ENCODE measurements at places on chromosomes 13 and 19.

DNA sequence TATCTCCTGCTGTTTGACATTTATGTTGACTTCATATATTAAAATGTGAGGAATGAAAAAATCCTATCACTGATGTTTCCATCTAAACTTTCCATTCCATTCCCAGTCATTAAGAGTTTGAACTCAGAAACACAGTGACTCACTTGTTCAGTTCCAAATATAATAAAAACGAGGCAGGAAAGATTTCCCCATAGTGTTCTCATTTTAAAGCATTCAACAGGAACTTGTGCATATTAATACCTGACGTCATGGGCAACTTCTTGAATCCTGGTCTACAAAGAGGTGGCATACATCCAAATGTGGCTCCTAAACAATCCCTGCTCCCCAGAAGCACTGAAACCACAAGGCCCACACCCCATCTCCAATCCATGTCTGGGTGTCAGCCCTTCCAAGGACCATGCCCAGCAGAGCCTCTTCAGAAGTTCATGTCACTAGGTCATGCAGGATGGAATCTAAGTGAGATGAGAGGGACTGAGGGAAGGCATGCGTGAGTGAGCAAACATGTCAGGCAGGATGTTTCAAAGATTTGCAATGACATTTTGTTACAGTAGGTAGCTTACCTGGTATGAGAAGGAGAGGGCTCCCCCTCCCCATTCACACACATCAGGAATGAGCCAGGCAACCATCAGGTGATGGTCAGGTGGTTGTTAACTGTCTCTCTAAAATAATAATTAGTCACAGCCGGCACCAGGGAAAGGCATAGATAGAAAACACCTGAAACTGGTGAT is 9.4 kb upstream of the ERVV-2 start:
- no peak for DNase-seq

- DNase-seq, result no peak
These were observed 868 bp upstream of the UBAC2 start for GRCh38 chr13:99199541-99200431.

- DNase-seq, result peak; percentile 53
These were observed 34.9 kb downstream of the PAK4 start for GRCh38 chr19:39160523-39160861.

DNA sequence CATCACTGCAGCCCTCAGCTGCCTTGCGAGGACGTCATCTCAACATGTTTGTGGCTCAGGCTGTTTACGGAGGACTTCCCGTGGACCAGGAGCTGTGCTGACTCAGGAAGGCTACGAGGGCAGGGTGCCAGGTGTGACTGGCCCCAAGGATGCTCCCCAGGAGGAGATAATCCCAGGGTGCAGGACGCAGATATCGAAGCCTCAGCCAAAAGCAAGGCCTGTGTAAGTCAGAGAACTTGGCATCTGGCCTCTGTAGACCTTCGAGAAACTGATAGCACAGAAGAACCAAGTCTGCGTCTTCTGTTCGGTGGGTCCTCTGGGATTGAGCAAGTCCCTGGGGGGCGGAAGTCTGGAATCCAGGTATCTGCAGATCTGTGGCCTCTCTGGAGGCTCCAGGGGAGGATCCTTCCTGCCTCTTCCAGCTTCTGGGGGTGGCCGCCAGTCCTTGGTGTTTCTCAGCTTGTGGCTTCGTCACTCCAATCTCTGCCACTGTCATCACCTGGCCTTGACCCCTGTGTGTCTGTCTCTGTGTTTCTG is 2.6 kb upstream of the DOHH start:
- no peak for DNase-seq

- no peak for DNase-seq
These were observed 19.5 kb upstream of the TRPC4 start for GRCh38 chr13:37889102-37889501.

DNA sequence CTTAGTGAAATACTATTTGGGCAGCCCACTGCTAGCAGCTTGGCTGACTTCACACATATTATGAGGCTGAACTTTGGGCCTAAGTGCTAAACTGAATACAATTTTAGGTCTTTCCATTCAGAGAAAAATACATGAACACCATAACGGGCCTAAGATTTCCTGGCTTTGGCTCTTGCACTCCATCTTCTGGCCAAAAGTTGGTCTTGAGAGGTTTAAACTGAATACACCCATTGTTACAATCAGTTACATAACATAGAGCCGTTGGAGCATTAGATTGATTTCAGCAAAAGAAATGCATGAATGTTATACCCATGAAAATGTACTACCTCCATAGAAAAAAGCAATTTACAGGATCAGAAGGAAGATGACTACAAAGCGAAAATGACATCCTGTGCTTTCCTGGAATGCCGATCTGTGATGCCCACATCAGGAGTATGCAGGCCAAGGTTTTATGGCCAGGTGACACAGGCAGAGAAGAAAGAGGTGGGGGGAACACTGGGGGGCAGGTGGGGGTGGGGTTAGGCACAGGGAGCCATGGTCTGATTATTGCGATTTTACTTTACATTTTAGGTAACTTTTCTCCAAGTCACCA is 11.1 kb upstream of the SHISA2 start:
- DNase-seq, result no peak

- no peak for DNase-seq
These were observed 18.7 kb downstream of the STK24 start for GRCh38 chr13:98557937-98558792.

GRCh38 chr19:13478576-13478975 is 27.7 kb downstream of the CACNA1A start:
- no peak for DNase-seq

- DNase-seq, result no peak
These were observed 771.4 kb downstream of the DIAPH3 start for GRCh38 chr13:59392328-59392727.

DNA sequence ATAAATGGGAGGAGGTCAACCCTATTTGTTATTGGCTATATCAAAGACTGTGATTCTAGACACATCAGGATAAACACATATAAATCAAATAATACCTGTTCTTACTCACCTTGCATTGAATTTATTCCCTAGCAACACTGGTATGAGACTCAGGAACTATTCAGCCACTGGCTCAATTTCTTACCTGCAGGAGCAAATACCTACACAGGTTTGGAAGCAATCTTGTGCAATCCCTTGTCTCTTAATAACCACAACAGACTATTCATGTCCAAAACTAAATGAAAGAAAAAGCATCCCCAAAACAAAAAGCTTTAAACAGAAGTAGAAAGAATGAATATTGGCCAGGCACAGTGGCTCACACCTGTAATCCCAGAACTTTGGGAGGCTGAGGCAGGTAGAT is 55.5 kb downstream of the TBC1D4 start:
- no peak for DNase-seq

DNA sequence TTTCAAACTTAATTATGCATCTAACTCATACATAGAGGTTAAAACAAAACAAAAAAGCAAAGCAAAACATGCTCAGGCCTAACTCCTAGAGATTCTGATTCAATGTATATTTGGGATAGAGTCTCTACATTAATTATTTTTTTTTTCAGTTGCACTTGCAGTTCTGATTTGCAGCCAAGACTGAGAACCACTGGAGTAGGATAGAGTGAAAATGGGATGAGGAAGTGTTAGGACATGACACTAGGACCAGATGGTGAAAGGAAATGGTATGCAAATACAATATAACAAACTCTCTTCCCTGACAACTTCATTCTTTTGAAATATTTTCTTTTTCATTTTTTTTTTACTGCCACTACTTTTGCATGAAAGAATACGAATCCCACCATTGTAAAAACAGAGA is 1.8 kb downstream of the CCDC122 start:
- DNase-seq, result no peak

GRCh38 chr13:80386002-80386401 is 45.1 kb upstream of the SPRY2 start:
- DNase-seq, result no peak

- DNase-seq, result no peak
These were observed 181.5 kb downstream of the IRS2 start for GRCh38 chr13:109604894-109605293.

- no peak for DNase-seq
These were observed 17.6 kb downstream of the WDFY2 start for GRCh38 chr13:51601601-51602565.

- no peak for DNase-seq
These were observed 4.6 kb upstream of the PRKCG start for GRCh38 chr19:53877361-53877766.
